ENCODE measurements at places on chromosomes 4 and X. TPM values are rescaled to one million over a fixed set of nuclear protein-coding genes. Genes with fewer than 3 reads are reported as not detected.

DNA sequence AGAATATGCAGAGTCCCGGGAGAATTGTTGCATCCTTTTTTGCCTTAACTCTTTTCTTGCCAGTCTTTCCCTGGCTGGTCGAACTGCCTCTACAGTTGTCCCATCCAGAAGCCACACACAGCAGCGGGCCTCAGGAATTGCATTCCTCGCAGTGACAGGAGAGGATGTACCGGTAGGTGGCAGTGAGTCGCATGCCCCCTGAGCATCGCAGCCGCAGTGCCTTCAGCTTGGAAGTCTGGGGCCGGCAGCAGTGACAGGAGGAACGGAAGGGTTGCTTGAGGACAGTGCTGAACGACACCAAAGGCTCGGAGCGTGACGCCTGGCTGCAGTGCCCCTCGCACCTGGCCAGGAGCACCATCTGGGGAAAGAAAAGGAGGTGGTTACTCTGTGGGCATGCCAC, 23.5 kb downstream of the NDP start:
- no peak for DNase-seq

GRCh38 chr4:168723020-168723419, 226.2 kb downstream of the PALLD start:
- DNase-seq: no peak

NEUROG2 gene
- not detected for total RNA-seq

F11 gene
- total RNA-seq: not detected

GRCh38 chrX:112218388-112218787, 135.8 kb upstream of the TRPC5 start:
- DNase-seq: no peak

Measured in dermis microvascular lymphatic vessel endothelial cell (primary cell).